Right atrium auricular region (tissue), 2 donors: ENCODE measurements at places on chromosomes 3 and 15. TPM values are rescaled to one million over a fixed set of nuclear protein-coding genes. Genes with fewer than 3 reads are reported as not detected.

DNA sequence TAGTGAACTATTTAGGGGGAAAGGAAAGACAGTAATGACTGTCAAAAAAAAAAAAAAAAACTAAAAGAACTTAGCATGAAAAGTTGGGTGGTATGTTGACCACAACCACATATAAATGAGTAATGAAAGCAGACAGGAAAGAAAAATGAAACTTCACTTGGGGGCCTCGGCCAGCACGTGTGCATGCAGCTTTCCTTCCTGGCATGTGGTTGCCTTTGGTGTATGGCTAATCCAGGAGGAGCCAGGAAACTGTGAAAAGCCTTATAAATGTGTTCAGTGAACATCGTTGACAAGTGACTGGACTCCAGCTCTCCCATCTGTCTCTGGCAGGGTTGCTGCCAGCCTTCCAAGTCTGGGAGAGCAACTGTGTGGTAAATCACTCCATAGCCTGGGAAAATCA, 195.1 kb downstream of the DTWD1 start:
- no peak overlapping the region for H3K4me3 ChIP-seq
- no peaks in the 10 kb centered on the region for H3K36me3 ChIP-seq
- H3K4me1 ChIP-seq, result no peaks in the 10 kb centered on the region
- H3K27ac ChIP-seq, result peak overlapping the region; percentile 38

GRCh38 chr3:124063197-124063909, 71.4 kb upstream of the ROPN1 start:
- peaks cover 24% of the 10 kb centered on the region for H3K4me1 ChIP-seq
- H3K27ac ChIP-seq, result no peak overlapping the region
- DNase-seq, result no peak
- no peaks in the 10 kb centered on the region for H3K27me3 ChIP-seq

GRCh38 chr3:11455956-11456355, 183.8 kb downstream of the ATG7 start:
- DNase-seq, result no peak
- H3K4me3 ChIP-seq, result no peak overlapping the region
- H3K4me1 ChIP-seq, result peaks cover 13% of the 10 kb centered on the region
- H3K27ac ChIP-seq, result no peak overlapping the region
- no peaks in the 10 kb centered on the region for H3K36me3 ChIP-seq

DNA sequence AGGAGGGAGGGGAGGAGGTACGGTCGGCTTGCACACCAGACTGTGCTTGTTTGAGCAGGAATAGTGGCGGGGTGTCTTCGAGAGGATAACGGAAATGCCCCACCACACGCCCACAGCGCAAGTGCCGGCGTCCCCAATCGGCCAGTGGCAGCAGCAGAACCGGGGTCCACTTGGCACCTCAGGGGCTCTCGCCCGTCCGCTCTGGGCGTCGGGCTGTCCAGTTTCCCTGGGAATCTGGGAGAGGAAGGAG, 53.7 kb downstream of the CCDC54 start:
- H3K4me3 ChIP-seq, result peak overlapping the region; percentile 66
- H3K4me1 ChIP-seq, result no peaks in the 10 kb centered on the region
- no peaks in the 10 kb centered on the region for H3K36me3 ChIP-seq
- no peaks in the 10 kb centered on the region for H3K27me3 ChIP-seq
- peak; percentile 59 for DNase-seq

Gene BUB1B
- total RNA-seq, result 0.39 TPM

Gene NANOGP8
- 0.39 TPM for total RNA-seq

Gene MESP1
- total RNA-seq, result 2.3 TPM
